ENCODE measurements at places on chromosomes 1 and 21.

DNA sequence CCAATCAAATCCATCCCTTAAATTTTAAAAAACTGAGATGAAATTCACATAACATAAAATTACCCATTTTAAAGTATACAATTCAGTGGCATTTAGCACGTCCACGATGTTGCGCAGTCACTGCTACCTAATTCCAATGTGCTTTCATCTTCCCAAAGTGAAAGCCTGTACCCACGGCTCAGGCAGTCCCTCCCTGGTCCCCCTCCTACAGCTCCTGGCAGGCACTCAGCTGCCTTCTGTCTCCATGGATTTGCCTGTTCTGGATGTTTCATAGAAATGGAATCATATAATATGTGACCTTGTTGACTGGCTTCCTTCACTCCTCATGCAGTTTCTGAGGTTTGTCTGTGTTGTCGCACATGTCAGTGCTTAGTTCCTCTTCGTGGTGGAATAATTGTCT, 386.3 kb downstream of the CAMTA1 start:
- DNase-seq = no peak

- no peak for DNase-seq
These were observed 196.4 kb upstream of the GREM2 start for GRCh38 chr1:240808381-240808780.

GRCh38 chr1:162882248-162882674, 21.3 kb upstream of the CCDC190 start:
- DNase-seq = no peak

- no peak for DNase-seq
These were observed 7.5 kb downstream of the SLC19A1 start for GRCh38 chr21:45534636-45535331.

GRCh38 chr1:72227667-72228066, 54.7 kb downstream of the NEGR1 start:
- no peak for DNase-seq

GRCh38 chr1:221856228-221857093, 114.6 kb upstream of the DUSP10 start:
- DNase-seq = no peak

DNA sequence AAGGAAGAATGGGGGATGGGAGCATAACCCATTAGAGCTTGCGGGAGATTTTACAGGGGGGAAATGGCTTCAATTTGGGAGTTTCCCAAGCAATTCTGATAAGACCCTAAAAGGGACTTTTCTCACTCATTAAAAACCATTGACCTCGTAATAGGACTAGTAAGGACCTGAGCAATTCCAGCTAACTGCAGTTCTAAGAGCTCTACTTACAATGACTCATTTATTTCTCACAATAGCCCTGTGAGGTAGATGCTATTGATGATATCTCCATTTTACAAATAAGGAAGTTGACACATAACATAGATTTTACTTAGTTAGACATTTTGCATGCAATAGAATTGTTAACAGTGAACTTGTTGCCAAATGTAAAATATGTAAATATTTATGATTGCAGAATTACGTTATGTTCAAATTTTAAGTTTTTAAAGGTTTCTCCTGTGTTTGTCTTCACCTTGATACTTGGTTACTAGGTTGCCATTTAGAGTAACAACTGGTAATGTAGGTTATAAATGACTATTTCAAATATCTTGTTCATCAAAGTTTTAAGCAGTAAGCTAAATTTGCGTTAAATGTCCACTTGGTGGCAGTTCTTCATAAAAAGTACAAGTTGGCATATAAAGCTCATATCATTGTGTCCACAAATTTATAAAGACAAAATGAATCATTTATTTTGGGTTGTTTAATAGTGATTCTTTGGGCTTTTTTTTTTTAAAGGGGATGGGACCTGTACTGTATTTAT, 182.0 kb downstream of the PLA2G4A start:
- no peak for DNase-seq

GRCh38 chr1:184443201-184443600, 56.4 kb downstream of the C1orf21 start:
- DNase-seq = no peak

DNA sequence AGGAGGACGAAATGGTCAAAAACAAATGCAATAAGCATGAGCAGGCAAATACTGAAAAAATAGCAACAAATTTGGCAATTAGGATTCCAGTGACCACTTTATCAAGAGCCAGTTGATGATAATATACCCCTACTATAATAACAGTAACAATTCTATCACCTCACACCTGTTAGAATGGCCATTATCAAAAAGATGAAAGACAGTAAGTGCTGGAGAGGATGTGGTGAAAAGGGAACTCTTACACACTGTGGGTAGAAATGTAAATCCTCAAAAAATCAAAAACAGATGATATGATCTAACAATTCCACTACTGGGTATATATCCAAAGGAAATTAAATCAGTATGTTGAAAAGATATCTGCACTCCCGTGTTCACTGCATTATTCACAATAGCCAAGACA, 114.3 kb upstream of the GFI1 start:
- no peak for DNase-seq

DNA sequence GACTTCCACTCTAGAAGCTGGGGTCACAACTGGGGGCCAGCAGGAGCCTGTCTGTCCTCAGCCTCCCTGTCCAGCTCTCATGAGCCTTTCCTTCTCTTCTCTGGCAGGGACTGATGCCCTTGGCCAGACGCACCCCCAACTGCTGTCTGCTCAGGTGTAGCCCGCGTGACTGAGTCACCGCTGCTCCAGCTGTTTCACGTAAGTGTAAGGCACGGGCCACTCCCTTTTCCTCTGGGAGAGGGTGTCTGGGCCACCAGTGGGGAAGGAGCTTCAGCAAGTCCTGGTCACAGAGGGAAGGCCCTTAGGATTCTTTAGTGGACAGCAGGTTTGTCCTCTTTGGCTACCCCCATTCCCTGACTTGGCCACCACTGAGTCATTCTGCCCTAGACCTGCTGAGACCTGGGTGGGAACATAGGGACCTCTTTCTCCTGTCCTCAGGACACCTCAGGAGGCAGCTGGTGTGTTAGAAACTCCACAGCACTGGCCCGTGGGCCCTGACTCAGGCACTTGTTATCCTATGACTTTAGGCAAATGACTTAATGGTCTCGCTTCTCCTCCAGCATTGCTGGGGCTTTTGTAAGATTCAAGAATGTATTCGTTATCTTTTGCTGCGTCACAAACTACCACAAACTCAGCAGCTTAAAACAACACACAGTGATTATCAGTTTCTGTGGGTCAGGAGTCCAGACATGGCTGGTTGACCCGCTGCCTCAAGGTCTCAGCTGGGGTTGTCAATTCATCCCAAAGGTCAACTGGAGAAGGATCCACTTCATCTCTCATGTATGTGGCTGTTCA, 64.8 kb downstream of the FAM163A start:
- no peak for DNase-seq

GRCh38 chr1:224387302-224387912, 30.7 kb downstream of the CNIH4 start:
- DNase-seq = no peak

- no peak for DNase-seq
These were observed 104.4 kb downstream of the GLIS1 start for GRCh38 chr1:53634571-53634979.

DNA sequence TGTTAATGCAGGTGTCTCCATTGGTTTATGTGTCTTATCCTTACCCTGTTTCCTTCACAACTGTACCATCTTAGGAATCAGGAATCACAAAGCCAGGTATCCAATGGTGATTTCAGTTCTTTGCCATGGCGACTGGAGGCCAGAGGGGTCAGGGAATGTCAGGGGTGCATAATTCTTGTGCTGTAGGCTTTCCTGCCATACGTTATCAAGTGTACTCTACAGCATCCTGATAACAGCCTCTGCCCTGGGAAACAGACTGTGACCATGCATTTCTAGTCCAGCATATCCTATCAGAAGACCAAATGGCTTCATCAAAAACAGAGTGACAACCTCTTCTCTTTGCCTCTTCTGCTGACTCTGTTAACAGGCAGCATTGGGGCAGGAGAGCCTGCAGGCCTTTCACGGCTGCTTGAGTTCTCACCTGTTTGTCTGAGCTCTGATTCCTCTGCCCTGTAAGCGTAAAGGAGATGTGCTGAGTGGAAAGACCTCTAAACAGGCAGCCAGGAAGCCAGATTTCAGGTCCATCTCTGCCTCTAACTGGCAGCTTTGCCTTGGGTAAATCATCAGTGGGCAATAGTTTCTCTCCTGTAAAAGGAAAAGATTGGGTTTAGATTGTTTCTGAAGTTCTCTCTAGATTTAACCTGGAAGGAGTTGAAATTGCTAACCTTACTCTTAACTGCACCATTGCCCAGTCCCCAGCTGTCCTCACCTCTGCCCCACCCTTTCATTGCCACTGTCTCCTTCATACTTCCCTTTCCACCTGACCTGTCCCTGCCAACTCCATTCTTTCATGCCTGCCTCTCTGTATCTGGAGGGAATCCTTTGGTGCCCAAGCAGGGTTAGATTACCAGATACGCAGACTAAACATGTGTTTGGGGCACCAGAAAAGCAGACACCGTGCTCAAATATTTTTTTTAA, 80.2 kb downstream of the LRRC8D start:
- DNase-seq = no peak

- no peak for DNase-seq
These were observed 70.9 kb upstream of the POU3F1 start for GRCh38 chr1:38117444-38117887.

- no peak for DNase-seq
These were observed 30.6 kb upstream of the COL6A1 start for GRCh38 chr21:45950740-45951515.

DNA sequence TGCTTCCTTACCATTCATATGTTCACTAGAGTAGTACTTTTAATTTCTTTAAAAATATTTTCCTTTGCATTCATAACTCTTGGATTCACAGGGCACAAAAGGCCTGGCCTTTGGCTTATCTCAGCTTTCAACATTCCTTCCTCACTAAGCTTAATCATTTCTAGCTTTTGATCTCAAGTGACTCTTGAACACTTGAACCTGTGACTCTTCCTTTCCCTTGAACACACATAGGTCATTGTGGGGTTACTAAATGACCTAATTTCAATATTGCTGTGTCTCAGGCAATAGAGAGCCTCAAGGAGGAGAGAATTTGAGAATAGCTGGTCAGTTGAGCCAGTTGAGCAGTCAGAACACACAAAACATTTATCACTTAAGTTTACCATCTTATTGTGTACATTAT, 49.9 kb downstream of the COL11A1 start:
- no peak for DNase-seq

DNA sequence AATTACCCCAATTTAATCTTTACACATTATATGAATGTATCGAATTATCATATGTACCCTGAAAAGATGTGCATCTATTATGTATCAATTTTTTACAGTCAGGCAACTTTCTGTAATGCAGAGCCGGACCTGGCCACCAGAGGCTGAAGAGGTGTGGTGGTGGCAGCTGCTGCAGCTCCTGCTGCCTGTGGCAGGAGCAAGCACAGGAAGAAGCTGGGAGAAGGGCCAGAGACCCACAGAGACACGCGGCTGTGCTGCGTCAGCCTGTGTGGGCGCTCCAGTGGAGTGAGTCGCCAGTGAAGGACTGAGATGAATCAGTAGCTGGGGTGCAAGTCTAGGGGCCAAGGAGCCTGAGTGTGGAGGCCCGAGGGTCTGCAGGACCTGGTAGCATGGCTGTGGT, 74.3 kb upstream of the COG2 start:
- no peak for DNase-seq

GRCh38 chr1:27057389-27057788, 44.7 kb upstream of the TENT5B start:
- no peak for DNase-seq

DNA sequence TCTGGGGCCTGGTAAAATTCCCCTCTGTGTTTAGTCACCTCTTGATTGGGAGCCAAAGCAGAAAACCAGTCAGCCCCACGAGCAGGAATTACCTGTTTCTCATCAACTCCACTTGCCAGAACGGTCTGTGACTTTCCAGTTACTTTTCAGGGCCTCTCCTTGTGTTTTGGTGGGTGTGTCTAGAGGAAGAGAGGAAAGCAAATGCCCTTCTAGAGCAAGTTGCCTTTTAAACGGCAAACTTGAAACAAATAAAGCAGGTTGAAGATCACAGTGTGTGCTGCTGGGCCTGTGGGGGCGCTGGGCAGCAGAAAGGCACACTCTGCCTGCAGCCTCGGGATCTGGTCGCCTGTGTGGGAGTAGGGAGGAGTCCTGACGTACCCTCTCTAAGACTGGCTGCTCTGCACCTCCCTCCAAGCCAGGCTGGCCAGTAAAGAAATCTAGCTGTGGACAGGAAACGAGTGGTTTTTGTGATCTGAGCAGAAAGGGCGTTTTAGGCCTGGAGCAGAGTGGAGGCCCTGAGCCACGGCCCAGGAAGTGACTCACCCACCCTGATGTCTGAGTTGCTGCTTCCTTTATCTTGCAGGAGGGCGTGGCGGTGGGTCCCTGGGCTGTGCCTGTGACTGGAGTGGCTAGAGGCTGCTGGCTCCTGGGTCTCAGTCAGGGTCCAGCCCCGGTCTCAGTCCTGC, 11.1 kb upstream of the S100A11 start:
- DNase-seq = no peak

DNA sequence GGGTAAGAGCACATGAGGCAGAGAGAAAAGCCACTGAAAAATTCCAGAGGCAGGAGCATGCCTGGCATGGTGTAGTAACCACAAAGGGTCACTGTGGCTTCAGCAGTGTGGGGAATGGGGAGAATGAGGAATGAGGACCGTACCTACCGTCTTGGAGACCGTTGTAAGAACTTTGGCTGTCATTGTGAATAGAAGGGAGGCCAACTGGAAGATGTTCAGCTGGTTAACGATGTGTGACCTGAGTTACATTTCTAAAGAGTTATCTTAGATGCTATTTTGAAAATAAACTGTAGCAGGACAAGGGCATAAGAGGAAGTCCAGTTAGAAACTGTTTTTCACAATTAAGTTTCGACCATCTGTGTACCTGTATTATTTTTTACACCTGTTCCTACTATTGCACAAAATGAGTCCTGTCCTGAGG, 365.5 kb upstream of the SGIP1 start:
- no peak for DNase-seq

DNA sequence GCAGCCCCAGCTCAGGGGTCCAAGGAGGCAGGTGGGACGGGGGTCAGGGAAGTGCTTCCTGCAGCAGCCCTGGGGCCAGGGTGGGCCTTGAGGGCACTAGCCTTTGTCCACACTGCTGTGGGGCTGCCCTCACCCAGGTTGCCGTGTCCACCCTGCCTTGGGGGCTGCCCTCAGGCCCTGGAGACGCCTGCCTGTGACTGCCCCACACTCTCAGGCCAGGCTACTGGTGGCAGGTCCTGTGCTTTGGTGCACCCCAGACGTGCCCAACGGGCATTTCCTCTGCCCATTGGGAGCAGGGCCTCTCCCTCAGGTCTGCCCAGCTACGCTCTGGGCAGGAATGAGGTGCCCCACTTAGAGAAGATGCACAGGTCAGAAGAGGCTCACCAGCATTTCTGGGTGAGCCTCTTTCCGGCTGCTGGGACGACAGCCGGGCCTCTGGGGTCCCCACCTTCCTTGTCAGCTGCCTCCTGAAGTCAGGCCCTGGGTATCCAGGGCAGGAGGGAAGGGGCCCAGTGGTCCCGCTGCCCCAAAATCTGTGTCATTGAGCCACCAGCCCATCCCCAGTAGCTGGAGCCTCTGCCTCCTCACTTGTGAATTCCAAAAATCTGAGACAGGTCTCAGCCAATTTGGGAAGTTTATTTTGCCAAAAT, 2.7 kb upstream of the MMEL1 start:
- DNase-seq = no peak

GRCh38 chr21:24428591-24429199, 1178.6 kb downstream of the MRPL39 start:
- no peak for DNase-seq

- no peak for DNase-seq
These were observed 77.9 kb upstream of the TNFSF4 start for GRCh38 chr1:173285048-173285447.

GRCh38 chr1:209172286-209172685, 411.2 kb upstream of the CAMK1G start:
- no peak for DNase-seq

GRCh38 chr1:56437959-56438358, 141.4 kb downstream of the PLPP3 start:
- no peak for DNase-seq
